ENCODE measurements at places on chromosomes 6 and 20.

DNA sequence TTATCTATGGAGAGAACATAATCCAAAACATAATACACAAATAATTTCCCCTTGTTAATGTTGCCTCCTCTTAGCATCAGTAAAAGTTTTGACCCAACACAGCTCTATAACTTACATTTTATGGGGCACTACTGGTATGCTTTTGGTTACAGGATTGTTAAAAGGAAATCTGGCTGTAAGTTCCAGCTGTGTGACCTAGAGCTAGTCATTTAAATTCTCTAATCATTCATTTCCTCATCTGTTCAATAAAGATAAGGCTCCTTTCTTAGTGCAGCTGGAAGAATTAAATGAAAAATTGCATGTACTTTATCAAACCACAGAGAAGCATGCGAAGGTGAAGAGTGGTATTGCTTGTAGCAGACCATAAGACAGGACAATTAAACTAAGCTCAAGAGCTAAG, 4.6 kb downstream of the SLC17A2 start:
- no peak for DNase-seq

DNA sequence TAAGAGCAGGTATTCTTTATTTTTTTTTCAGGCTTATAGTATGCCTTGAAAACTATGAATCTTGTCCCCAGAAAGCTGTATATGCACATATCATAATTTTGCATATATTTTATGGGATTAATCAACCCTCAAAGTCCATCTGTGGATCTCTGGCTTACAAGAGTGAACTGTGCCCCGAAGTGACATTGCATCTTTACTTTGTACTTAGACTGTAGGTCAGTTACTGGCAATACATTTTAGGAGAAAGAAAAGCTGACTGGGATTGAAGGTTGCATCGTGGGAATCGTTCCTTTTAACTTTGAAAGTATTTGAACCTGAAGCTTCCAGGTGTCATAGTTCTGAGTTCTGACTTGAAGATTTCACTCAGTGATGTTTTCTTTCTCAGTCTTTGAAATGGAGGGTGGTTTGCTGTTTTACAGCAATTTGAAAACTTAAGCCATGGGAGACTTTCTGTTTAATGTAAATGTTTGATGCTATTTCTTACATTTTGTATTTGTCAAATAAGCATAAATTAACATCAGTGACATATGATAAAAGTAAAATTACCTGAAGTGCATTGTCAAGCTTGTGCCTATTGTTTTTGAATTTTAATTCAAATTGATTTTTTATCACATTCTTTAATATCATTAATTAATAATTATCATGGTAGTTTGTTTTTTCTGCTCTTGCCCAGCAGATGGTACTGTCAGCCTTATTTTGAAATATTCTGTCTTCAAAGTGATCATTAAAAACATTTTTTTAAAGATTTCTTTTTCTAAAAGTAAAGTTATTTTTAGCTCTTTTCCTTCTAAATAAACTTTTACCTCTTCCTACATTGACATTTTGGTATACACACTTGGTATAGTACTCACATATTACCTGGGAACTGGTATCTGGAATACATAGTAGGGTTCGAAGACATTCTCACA, 29.0 kb downstream of the L3MBTL3 start:
- no peak for DNase-seq

- DNase-seq, result no peak
Measured at GRCh38 chr6:154868143-154868594, 126.9 kb upstream of the TIAM2 start.

GRCh38 chr20:62778058-62778457, 18.2 kb upstream of the MRGBP start:
- no peak for DNase-seq

- DNase-seq, result no peak
Measured at GRCh38 chr6:41442800-41443501, 103.2 kb upstream of the FOXP4 start.

GRCh38 chr6:52566201-52566600, 10.7 kb downstream of the TRAM2 start:
- no peak for DNase-seq

- no peak for DNase-seq
Measured at GRCh38 chr6:149783551-149783950, 34.0 kb downstream of the PCMT1 start.

DNA sequence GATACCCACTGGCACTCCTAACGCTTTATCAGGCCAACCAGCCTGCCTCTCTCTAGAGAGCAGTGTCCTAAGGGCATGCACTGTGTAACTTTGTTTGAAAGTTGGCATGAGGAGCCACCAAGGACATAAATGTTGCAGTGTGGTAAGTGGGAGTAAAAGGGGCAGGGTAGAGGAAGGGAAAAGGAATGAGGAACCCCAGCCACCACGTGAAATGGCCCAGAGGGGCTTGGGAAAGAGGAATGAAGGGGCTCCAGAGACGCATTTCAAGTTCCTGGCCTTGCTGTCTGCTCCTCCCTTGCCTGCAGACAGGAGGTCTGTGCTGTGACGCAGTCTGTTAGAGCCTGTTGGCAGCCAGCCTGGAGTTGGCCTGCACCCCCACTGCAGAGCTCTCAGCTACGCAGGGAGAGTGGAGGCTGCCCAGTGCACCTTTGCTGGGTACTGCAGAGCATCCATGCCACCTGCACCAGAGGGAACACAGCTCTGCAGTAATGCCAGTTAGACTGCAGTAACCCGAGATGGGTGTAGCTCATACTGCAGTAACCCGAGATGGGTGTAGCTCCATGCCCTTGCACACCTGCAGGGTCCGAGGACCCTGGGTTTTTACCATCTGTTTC, 86.8 kb upstream of the SNAP25 start:
- no peak for DNase-seq

- no peak for DNase-seq
Measured at GRCh38 chr6:110703010-110703905, 112.0 kb downstream of the CDK19 start.

DNA sequence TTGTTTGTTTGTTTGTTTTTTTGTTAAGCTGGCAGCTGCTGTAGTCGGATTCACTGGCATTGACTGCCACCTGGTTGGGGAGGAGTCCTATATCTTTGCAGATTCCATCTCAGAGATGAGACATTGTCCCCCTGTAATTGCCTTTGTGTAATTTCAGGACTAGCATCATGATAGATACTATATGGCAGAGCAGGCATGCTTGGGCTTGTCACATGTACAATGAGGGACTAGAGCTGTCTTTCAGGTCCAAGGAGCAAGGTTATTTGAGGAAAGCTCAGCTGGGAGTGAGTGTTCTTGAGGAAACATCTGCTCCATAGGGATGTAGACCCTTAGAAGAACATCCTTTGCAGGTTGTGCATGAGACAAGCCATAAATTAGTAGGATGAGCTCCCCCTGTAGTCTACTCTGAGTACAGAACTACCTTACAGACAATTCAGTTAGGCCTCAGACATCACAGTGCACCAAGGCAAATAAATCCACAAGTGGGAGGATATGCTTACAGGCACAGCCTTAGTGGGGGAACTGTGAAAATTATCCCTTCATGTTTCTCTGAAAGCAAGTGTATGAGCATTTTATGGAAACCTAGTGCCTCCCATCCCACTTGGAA, 62.1 kb downstream of the BMP2 start:
- DNase-seq, result no peak

GRCh38 chr20:62856931-62857619, 4.5 kb downstream of the TCFL5 start:
- no peak for DNase-seq

DNA sequence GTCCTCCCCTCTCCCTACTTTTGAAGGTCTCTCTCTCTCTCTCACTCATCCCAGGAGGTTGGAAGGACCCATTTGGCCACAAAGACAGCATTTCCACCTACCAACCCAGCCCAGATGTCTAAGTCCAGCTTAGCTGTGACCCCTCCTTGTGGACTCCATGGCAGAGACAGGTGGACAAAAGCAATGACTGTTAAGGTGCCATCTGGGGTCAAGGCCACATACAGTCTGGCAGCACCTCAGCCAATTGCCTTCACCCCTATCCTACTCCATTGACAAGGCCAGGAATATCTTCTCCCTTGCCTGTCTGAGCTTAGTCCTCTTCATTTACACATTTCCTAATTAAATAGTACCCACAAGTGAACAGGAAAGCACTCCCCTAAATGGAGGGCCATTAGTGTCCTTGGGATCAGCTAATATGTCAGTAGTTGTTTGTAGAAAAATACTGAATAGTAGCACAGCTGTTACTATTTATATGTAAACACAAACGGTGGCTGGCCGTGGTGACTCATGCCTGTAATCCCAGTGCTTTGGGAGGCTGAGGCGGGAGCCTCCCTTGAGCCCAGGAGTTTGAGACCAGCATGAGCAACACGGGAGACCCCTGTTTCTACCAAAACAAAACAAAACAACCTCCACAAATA, 28.8 kb downstream of the GCM1 start:
- no peak for DNase-seq

- DNase-seq, result no peak
Measured at GRCh38 chr6:33843131-33844121, 39.6 kb upstream of the MLN start.

DNA sequence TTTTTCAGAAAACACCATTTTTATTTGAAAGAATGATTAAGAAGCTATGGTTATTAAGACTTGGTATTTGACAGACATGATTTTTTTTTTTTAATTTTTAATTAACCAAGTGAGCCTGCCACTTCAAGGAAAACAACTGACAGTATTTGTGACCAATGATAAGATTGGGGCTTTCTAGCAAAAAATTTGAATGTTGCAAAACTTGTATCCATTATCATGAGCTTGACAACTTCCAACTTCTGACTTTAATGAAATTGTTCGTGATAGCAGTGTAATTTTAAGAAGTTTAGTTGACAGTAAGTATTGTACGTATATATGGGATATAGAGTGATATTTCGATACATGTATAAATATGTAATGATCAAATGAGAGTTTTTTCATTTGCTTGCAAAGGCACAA, 21.6 kb upstream of the POM121L2 start:
- DNase-seq, result no peak

DNA sequence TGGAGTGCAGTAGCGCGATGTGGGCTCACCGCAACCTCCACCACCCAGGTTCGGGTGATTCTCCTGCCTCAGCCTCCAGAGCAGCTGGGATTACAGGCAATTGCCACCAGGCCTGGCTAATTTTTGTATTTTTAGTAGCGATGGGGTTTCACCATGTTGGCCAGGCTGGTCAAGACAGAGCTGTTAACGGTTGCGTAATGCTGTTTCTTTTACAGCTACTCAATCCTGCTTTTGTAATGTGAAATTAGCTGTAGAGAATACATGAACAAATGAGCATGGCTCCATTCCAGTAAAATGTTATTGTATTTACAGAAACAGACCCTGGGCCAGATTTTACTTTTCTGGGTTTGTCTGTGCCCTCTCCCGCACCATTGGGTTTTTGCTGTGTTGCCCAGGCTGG, 1.9 kb downstream of the PNLDC1 start:
- no peak for DNase-seq

- DNase-seq, result no peak
Measured at GRCh38 chr6:15026832-15027231, 219.0 kb upstream of the JARID2 start.

DNA sequence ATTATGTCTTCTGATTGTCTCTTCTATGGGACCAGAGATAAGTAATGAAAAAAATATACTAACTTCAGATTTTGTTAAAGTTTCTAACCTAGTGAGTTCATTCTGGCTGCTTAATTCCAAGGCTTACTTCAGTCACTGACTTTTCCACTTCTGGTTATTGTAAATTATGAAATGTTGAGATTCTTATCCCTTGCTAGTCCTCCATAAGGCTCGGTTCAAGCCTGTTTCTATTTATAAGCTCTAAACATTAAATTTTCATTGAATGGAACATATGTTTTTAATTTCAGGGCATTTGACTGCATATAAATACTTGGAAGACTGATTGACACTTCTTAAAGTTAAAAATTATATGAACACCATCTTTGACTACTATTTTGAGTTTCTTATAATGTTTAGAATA, 23.6 kb upstream of the NKAIN2 start:
- DNase-seq, result no peak

DNA sequence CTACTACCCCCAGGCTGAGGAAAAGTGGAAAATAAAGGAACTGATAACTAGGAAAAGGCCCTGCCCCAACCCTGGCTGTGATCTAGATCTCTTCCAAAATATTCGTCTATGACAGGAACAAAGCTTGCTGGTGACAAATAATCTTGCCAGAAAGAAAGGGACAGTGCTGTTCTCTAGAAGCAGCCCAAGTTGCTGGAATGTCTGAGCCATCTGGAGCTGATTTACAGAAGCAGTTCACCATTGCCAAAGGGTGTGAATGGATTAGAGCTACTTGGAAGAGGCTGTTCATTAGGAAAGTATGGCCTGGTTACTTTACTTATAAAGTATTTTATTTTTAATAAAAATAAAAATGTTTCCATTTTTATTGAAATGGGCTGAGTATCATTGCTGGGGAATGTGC, 146.3 kb downstream of the EPM2A start:
- no peak for DNase-seq

DNA sequence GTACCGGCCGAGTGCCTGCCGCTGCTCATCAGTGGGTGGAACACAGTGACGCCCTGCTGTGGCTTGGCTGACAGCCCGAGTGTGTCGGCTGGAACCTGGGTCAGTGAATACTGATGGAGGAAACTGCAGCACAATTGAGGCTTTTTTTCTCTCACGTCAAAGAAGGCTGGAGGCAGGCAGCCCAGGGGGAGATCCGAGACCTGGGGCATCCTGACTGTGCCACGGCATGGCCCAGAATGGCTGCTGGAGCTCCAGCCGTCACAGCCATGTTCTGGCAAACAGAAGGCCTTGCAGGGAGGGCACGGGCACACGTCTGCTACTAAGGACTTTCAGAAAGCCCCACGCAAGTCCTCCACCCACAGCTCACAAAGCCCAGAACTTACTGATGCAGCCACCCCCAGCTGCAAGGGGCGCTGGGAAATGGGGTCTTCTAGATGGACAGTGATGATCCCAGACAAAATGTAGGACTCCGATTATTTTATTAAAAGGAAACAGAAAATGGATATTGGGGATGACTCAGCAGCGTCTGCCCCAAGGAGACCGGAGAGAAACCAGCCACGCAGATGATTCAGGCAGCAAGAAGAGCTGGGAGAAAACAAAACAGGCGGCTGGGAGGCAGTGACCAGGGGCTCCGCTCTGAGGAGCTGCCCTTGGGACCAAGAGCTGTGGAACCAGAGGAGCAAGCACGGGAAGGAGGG, 140.0 kb downstream of the TAF4 start:
- no peak for DNase-seq

GRCh38 chr6:15252195-15252594, 6.3 kb downstream of the JARID2 start:
- DNase-seq, result no peak

- no peak for DNase-seq
Measured at GRCh38 chr6:128567029-128567428, 46.6 kb upstream of the PTPRK start.

DNA sequence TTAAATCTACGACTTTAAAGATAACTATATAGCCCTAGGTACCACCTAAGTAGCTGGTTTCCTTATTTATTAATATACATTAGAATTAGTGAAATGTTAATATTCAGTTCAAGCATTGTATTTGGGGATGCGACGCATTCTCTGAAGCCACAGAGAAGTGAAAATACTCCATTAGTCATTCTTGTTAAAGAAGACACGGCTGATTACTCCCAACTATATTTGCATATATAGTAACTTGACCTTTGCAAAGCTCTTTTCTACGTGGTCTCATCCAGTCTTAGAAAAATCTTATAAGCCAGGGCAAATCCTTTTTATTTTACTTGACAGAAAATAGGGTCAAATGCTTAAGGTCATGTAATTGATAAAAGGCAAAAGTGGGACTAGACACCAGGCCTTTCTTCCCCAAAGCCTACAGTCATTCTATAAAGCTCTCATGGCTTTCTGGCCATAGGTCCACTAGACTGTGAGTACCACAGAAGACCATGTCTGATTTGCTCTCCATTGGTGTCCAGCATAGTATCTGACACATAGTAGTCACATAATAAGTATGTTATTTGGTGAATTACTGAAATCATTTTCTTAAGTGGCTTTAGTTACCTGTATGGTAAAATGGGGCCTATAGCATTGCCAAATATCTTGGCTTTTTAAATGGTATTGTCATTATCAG, 11.3 kb downstream of the ZHX3 start:
- DNase-seq, result no peak

Measured in stimulated activated CD8-positive, alpha-beta memory T cell treated with anti-CD3 and anti-CD28 coated beads, Interleukin-4, amount 100 ng/mL, for 4 hours (primary cell).